ENCODE measurements at places on chromosomes 3 and 15.

DNA sequence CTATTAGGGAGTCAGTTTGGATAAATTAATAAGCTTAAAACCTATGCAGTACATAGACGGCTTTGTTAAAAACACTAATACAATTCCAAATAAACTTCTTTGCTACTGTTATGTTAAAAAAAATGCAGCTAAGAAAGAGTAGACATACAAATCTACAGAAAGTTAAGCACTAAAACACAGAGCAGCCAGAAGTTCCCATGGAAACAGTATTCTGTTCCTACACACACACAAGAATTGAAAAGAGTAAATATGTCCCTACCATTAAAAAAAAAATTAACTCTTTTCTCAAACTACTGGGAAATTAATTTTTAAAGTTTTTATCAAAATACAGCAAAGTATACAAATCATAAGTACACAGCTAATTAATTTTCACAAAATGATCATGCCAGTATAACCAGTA, 71.6 kb downstream of the CLASP2 start:
- no peak for DNase-seq

- DNase-seq = no peak
Measured at GRCh38 chr3:54424292-54424691, 301.9 kb downstream of the CACNA2D3 start.

GRCh38 chr15:31446546-31446945, 119.9 kb downstream of the KLF13 start:
- no peak for DNase-seq

GRCh38 chr15:66452420-66452819, 45.1 kb downstream of the SNAPC5 start:
- DNase-seq = no peak

DNA sequence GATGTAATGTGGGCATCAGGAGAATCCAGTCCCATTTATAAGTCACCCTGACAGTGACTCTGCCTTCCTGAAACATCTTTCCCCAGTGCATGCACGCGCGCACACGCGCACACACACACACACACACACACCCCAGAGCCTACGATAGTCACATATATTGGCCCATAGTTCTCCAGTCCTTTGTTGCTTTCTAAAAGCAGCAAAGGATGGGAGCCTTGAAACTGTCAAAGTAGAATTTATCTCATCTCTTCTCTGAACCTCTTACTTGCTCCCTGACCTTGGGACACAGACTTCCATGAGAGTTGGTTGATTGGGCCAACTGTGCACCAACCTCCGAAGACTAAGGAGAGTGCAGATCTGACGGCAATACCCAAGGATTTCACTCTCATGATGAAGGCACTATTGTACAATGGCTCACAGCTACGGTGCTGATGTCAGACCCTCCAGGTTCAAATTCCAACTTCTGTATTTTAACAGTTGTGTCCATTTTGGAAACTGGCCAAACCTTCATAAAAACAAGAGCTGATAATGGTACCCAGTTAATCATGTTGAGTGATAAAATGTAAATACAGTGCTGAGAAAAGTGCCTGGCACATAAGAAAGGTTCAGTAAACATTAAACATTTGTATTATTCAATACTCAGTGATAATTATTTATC, 8.3 kb downstream of the CPA3 start:
- peak; percentile 92 for DNase-seq

GRCh38 chr15:97013491-97013890, 683.0 kb downstream of the NR2F2 start:
- no peak for DNase-seq

DNA sequence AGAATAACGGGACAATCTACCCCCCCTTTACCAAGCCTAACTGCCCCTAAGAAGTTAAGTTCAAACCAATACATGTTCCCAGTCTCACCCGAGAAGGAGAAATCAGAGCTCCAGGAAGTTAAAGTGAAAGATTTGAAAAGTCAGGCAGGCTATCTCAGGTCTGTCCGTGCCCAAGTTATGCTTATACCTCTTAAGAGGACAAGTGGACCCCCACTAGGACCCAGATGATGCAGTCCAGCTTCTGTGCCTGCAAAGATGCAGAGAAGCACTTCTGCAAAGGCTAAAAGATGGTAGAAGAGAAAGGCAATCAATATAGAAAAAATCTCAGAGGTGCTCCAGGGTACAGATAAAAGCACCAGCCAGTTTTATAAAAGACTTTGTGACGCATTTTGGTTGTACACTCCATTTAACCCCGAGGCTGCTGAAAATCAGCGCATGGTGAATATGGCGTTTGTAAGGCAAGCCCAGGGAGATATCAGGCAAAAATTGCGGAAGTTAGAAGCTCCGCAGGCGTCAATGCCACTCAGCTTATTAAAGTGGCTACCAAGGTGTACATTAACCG, 9.8 kb upstream of the SLC9C1 start:
- DNase-seq = no peak

DNA sequence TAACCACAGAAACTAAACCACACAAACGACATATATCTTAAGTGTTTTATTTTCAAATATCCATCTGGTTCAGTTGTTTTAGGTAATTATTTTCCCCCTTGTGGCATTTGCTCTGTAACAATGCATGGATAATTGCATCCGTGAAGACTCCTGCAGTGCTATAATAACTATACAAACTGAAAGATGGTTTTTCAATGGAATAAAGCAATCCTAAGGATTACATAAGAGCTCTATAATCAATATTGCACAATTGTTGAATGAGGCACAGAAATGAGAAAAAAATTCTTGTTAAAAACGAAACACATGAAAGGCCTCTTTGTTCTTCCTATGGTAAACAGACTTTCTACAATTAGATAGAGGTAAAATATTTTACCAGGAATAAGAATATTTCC, 446.0 kb upstream of the EPHA3 start:
- DNase-seq = no peak

DNA sequence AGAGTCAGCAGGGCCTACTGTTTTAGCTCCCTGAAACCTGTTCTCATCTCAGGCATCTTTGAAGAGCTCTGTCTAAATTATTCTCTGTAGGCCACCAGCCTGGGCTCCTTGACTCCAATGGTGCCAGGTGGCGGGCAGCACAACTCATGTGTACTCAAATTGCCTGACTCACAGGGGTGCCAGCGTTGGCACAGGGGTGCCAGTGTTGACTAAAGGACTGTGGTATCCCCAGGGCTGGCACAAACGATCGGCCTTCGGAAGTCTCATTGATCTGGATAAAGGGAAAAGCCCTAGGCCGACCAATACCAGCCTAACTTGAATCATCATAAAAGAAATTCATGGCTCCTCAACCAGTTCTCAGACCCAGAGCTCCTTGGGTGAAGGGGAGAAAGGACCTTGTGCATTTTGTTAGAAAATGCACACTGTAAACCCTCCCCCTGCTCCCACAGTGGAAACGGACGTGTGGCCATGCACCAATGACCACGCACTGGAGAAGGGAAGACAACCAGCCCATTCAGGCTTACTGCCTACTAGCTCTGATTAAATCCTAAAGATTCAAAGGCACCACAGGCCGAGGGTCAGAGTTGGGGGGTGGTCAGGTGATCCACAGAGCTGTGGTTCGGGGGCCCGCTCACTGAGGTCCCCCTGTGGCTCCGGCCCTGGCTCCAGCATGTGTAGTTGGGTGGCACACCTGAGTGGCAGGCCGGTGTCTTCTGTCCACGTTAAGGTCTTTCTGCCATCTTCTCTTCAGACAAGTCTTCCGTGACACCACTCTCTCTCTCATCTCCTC, 68.9 kb downstream of the NIPA2 start:
- DNase-seq = no peak

GRCh38 chr3:196186651-196187573, 24.3 kb downstream of the ZDHHC19 start:
- peak; percentile 39 for DNase-seq

GRCh38 chr3:153951276-153951675, 169.9 kb upstream of the ARHGEF26 start:
- no peak for DNase-seq

DNA sequence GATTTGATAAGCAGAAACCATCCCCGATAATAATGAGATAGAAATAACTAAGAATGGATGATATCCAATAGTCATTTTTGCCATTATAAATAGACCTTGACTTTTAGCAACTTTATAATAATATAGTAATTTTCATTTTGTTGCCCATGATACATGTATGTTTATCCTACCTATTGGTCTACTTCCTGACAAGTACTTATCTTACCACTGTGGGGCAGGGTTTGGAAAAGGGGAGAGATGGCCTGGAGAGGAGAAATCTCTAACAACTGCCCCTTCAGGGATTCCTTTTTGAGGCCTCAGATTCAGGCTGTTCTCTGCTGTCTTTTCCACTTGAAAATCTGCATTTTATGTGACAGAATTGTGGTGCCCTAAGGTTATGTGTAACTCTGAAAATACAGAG, 42.2 kb downstream of the FAM98B start:
- DNase-seq = no peak

- DNase-seq = no peak
Measured at GRCh38 chr3:126352476-126353454, 4.4 kb downstream of the KLF15 start.

DNA sequence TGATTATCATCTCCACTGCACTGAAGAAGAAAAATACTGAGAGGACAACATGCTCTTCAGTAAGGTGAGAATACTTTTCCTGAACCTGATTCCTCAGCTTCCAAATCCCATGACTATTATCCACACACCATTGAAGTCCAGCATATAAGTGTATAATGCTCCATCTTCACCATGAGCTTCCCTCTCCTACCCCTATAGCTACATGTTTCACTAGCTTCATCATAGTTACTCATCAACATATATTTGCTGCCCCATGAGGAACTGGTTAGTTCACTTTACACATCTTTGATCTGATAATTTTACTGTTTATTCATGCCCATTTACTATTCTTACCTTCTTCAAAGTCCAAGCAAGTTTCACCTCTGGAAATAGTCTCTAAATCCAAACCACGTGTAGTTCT, 908.5 kb upstream of the SEMA6D start:
- no peak for DNase-seq

DNA sequence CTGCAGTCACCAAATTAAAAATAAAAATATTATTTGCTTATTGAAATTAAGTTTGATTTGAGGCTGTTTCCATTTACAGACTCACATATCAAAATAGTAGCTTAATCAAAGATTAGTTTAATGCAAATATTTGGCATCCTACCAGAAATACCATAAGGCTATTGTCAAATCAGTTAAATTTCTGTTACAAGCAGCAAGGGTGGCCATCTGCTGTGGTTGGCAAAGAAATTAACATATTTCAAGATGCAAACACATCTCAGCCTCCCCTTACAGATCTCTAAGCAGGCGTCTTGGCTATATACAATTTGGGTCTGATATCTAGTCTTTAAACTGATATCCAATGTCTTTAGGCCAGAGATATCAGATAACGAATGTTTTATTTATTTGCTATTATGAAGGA, 83.2 kb upstream of the NEDD4 start:
- no peak for DNase-seq

DNA sequence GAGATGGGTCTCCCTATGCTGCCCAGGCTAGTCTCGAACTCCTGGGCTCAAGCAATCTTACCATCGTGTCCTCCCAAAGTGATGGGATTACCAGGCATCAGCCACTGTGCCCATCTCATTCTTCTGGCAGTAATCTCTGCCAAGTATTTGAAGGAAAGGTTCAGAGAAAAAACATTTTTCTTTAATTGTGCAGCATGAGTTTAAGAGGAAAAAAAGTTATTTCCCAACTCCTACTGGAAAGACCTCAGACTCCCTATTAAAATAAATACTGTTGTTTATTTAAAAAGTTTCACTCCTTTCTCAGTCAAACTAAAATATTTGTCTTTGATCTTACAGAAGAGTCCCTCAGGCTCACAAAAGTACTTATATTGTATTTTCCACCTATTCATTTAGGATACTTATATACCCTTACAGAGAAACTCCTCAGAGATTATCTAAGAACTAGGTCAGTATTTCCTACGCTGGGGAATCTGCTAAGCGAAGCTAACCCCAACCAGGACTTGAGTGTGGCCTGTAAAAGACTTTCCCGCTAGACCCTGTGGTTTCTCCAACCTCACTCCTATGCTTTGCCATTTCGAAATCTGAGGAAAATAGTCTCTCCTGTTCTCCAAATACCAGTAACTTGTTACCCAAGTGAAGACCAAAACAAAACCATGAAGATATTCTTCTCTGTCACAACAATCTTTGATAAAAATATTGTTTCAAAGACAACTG, 28.7 kb downstream of the WWTR1 start:
- no peak for DNase-seq

- no peak for DNase-seq
Measured at GRCh38 chr3:38459499-38460048, 5.9 kb downstream of the ACVR2B start.

DNA sequence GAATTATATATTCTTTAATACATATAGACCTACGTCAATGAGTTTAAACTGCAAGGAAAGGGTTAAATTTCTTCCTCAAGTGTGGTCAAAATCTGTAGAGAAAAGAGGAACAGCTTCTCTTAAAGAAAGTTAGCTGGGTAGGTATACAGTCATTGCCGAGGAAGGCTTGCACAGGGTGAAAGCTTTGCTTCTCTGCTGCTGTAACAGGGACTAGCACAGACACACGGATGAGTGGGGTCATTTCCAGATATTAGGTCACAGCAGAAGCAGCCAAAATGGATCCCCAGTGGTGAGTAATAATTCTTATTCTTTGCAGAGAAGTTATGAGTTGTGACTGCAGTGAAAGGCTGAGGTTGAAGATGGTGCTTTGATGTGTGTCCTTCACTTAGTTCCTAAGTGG, at the start of gene CD86:
Gene CD86 (plus strand): TSS at position 148 of the 400 bp plus-strand sequence. CDS start 128 bp downstream, at position 276.
- no peak for DNase-seq

- no peak for DNase-seq
Measured at GRCh38 chr3:157753787-157754136, 250.5 kb upstream of the VEPH1 start.

- DNase-seq = no peak
Measured at GRCh38 chr3:156751461-156752025, 74.6 kb upstream of the LEKR1 start.

DNA sequence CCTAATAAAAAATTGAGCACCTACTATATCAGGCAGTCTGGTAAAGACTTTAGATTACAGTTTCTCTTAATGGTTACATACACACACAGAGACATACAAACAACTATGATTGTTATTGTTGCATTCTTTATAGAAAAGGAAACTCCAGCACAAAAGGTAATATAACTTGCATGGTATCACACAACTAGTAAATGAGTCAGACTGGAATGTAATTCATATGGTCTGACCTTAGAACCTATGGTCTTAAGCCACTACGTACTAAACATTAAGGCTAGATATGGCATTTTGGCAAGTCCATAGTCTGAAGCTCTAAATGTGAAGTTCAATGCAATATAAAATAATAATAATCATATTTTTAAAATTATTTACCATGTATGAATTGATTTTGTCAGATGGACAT, 380.6 kb downstream of the LSAMP start:
- no peak for DNase-seq

- DNase-seq = no peak
Measured at GRCh38 chr3:173007079-173007723, 133.8 kb downstream of the SPATA16 start.

GRCh38 chr3:106582151-106582550, 713.3 kb upstream of the CBLB start:
- DNase-seq = no peak

- no peak for DNase-seq
Measured at GRCh38 chr15:63605816-63606215, 8.6 kb downstream of the FBXL22 start.

DNA sequence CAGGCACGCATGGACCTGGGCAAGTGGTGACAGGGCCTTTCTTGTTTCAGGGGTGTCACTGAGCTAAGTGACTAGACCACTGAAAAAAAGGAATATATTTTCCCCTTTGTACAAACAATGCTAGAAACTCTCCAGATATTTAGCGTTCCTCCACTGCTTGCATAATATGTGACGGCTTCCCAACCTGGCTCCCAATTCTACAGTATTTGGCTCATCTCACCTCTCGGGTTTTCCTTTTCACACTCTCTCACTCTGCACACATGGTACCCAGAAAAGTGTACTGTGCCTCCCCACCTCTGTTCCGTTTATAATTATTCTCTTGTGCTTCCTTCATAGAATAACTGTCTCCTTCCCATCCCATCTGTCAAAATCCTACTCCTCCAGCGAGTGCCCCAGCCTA, 140.5 kb upstream of the KLHL25 start:
- no peak for DNase-seq

Data from SHP77 (cell line).